ENCODE measurements at places on chromosomes 6 and 20.

GRCh38 chr6:34031625-34032383, 114.1 kb downstream of the GRM4 start:
- DNase-seq = no peak

GRCh38 chr20:19868441-19868840, 110.4 kb downstream of the RIN2 start:
- no peak for DNase-seq

DNA sequence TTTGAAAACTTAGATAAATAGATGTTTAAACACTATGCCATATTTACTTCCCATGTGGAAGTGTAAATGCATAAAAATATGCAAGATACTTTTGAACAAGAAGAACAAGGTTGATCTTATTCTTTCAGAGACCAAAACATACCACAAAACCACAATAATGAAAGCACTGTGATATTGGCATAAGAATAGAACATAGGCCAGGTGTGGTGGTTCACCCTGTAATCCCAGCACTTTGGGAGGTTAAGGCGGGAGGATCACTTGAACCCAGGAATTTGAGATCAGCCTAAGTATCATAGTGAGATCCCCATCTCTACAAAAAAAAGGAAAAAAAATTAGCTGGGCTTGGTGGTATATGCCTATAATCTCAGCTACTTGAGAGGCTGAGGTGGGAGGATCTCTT, 66.5 kb downstream of the KCNS1 start:
- DNase-seq = no peak

- no peak for DNase-seq
These were observed 45.7 kb downstream of the MAP3K7 start for GRCh38 chr6:90541221-90541620.

GRCh38 chr6:158611541-158612370, 32.8 kb downstream of the DYNLT1 start:
- DNase-seq = no peak

DNA sequence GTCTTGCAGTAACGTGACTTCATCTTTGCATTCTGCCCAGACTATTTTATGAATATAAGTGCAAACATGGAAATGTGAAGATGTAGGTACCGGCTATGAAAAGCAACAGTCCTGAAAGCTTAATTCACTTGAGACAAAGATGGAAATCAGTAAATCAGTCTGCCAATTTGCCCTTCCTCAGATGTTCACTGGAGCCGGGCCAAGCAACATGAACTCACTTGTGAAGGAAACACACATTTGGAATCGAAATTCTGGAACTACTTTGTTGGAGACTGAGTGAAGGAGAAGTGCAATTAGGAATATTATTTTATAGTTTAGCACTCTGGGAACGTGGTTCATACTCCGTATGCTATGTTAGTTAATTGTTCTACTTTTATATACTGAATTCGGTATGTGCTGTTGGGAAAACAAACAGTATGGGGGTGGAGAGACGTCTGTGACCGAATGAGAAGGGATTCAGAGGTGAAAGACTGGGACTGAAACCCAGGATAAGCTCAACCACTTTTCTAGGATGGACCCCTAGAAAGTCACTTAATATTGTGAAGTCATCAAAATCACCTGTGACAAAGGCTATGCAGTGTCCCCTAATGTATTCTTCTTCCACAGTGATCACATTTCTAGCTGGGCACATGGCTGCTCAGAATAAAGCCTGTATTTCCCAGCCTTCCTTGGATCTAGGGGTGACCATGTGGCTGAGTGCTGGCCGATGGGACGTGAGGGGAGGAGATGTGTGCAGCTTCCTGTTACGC, 95.5 kb downstream of the PREX1 start:
- DNase-seq = no peak

GRCh38 chr20:63135411-63135810, 80.5 kb downstream of the YTHDF1 start:
- DNase-seq = no peak

GRCh38 chr20:31830406-31830981, 11.3 kb downstream of the MYLK2 start:
- no peak for DNase-seq

DNA sequence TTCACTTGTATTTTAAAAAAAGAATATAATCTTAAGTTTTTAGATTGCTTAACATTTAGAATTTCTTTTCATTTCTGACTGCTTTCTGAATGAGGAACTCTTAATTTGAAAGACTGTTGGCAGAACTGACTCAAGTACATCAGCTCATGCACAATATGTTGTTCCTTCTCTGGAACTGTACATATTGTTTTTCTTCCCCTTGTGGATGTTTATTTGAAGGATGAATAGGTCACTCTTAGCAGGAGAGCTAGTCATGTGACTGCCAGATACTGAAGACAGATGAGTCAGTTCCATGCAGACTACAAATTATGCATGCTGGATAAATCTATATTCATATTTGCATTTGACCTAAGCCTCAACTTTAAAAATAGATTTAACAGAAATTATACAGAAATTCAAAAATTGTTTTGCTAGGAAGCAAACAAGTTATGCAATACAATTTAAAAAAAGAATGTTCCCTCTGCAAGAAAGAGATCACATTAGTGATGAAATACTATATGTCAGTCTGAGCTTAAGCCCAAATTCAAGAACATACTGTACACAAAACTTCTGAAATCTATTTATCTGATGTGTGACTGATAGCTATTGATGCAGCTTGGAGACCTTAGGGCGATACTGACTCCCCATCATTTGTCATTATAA, 1274.9 kb upstream of the GJE1 start:
- peak; percentile 42 for DNase-seq

- no peak for DNase-seq
These were observed 53.6 kb downstream of the ENPP1 start for GRCh38 chr6:131861381-131861780.

DNA sequence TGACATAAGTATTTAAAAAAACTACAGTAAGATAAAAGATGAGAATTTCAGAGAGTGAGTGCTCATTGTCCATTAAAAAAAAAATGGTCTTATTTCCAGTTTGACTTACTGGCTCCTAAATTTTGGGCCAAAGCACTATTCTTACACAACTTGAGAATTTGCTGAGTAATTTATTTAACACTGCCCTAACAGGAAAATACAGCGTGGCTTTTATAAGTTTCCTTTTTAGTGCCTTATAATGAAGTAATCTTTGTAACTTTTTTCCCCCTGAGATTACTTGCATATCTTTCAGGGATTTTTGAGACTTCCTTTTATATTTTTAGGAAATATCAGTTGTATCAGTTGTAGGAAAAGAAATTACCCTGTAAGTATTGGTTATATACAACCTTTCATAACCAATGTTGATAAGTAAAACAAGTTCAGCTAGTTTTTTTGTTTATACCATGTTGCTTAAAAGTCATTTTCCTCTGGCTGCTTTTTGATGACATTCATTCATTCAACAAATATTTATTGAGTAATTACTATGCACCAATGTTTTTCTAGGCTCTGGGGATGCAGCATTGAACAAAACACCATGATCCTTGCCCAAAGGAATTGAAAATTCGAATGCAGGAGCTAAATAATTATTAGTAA, 106.4 kb upstream of the SGK1 start:
- DNase-seq = no peak

Measured in cerebellar cortex (tissue), 1 donor.